ENCODE measurements at places on chromosomes 6 and 20.

DNA sequence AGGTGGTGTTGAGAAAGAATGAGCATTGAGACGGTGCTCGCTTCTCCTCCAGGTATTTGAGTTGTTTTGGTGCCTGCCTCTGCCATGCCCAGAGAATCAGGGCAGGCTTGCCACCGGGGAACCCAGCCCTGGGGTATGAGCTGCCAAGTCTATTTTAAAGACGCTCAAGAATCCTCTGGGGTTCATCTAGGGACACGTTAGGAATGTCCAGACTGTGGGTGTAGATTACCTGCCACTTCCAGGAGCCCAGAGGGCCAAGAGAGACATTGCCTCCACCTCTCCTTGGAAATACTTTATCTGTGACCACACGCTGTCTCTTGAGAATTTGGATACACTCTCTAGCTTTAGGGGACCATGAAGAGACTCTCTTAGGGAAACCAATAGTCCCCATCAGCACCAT, 28.3 kb downstream of the SAYSD1 start:
- no peak for DNase-seq

DNA sequence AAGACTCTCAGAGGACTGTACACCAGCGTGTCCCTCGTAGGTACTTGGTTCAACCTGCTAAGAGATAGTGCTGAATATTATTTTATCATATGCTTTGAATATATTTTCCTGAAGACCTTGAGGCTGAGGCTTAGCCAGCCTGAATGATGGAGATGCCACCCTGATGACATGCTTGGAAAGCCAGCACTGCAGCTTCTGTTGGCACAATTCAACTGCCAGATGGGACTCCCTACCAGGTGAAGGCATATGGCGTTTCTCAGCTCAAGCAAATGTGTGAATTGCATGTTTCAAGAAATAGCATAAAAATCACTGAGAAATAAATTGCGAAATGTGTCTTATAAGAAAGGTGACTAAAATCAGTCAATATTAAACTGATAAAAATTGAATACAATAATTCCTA, 228.1 kb upstream of the CST7 start:
- DNase-seq = no peak

- DNase-seq = no peak
Measured at GRCh38 chr6:138155443-138155842, 6.3 kb upstream of the ARFGEF3 start.

DNA sequence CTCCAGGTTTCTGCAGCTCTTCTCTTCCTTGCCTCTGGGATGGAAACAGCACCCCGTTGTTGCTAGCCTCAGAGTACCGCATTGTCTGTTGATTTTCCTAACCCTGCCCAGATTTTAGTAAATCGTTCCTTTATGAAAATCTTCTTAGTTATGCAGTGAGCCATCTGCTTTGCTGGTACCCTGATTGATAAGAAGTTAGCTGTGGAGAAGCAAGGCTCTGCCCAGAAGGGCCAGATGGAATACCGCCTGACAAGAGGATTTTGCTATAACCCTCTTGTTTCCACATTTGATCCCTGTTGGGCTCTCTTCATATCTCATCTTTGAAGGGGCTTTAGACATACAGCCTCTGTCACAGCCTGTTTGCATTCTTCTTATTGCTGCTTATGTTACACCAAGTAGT, 229.0 kb downstream of the CDKAL1 start:
- no peak for DNase-seq

DNA sequence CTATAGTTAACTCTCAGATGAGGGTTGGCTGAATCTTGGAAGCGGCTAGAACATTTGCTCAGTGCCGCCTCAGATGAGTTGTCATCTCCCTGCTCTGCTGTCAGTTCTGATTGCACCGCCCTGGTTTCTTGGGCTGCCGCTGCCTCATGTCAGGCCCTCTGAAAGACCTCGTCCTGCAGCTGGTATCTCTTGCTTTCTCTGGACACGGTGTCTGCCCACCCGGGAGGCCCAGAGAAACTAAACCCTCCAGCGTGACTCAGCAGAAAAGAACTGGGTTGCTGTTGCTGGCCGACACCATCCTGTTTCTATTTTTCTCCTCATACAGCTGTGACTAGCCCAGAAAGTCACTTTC, 355.4 kb downstream of the CD83 start:
- no peak for DNase-seq

DNA sequence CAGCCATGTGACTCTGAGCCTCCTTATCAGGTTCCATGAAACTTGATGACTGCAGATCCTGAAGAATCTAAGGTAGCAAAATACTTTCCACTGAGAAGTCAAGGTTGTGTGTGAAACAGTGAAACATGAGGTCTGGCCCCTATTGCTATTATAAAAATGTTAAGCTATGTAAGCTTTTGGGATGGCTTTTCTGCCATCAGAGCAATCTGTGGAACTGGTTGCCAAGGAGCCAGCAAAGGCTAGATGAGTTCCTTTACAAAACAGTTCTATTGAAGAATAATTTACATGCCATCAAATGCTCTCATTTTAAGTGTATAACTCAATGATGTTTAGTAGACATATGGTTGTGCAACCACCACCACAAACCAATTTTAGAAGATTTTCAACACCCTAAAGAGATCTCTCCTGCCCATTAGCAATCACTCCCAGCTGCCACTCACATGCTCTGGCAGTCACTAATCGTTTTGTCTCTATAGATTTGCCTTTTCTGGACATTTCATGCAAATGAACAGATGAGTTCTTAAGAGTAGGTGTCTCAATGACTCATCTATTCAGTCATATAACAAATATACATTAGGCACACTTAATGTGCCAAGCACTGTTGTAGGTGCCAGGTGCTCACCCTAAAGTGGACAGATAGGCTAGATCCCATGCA, 19.9 kb upstream of the MEP1A start:
- no peak for DNase-seq

- DNase-seq = no peak
Measured at GRCh38 chr6:108804956-108805355, 43.3 kb upstream of the ARMC2 start.

DNA sequence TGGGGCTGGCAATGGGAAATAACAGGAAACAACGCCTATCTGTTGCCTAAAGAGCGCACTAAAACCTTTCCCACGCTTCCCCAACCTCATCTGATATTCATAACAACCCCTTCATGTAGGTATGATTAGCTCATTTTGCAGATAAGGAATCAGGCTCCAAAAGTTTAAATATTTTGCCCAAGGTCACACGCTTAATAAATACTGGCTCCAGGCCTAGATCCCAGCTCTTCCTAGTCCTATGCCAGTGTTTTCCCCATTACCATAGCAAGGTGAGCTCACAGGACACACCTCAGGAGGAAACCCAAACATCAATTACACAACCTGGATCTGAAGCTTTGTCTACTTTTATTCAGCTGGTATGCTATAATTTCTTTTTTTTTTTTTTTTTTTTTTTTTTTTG, 19.6 kb downstream of the MBOAT1 start:
- no peak for DNase-seq

DNA sequence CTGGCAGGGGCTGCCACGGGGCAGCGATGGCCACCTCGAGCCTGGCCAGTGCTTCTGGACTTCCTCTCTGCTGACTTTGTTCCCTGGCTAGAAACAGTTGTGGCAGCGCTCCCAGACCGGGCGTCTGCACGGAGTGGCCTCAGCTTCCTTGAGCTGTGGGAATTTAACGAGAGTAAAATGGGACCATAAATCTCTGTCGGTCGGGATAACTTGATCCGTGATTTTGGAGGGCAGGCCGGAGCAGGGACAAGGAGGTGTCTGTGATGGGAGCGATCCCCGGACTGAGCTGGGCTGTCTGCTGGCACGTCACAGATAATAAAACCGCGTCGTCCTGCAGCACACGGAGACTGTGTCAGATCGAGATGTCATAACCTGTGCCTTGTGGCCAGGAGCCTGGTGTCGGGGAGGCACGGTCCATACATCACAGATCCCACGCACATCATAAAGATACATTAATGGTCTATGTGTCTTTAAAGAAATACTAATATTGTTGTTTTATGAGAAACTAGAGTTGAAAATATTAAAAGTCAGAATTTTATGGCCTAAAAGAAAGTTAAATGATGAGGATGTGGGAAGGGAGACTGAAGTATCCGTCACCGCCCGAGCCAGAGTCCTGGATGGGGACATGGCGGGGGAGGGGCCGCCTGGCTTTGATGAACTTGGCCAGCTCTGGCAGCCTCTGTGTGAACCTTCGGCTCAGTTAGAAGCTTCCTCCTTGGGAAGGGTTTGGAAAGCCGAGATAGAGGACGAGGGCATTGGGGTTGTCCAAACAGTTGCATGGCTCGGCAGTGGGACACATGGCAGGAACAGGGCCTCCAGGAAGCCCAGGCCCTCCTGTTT, 6.5 kb upstream of the RBBP8NL start:
- no peak for DNase-seq

GRCh38 chr6:111113336-111114086, 26.2 kb downstream of the SLC16A10 start:
- DNase-seq = peak; percentile 9

DNA sequence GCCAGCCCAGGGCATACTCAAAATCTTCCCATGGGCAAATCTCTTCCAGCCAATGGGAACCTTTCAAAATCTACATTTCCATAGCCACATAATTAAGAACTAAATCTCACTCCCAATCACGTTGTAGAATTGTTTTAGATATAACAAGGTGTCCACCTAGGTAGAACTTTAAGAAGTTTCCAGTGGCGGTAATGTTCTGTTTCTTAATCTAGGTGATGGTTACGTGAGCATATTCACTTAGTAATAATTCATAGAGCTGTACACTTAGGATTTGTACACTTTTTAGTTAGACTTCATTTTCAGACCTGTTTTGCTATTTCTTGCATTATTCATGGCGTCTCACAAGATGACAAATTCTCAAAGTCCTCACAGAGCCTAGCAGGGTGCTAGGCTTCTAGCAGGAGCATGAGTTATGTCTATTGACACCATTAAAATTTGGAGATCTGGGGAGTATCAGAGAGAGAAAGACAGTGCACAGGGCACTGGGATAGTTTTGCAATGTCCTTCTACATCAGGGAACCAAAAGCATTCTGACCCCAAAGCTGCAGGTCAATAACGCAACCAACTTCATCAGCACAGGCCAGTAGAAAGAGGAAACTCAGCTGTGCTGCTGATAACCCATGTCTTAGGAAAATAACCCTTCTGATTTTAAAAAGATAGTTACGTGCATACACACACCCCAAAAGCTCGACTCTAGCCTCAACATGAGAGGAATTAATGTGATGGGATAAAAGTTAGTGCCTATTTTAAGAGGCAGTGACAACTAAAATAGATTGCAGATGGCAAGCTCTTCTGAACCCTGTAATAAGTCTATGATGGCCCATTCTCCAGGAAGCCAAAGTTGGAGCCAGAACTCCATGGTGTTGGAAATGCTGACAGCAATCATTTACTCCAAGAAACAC, 518.1 kb upstream of the JARID2 start:
- no peak for DNase-seq

DNA sequence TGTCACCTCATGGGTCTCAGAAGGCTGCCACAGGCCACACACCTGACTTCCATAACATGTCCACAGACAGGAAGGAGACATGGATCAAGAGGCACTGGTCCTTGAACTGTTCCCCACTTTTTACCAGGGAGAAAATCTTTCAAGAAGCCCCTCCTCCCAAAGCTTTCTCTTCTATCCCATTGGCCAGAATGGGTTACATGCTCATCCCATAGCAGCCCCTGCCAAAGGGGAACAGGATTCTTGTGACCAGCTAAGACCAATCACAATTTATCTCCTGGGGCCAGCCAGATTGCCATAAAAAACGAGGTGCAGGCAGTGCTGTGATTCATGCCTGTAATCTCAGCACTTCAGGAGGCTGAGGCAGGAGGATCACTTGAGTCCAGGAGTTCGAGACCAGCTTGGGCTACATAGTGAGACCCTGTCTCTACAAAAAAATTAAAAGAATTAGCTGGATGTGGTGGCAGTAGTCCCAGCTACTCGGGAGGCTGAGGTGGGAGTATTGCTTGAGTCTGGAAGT, 59.4 kb downstream of the TMEM242 start:
- DNase-seq = no peak

DNA sequence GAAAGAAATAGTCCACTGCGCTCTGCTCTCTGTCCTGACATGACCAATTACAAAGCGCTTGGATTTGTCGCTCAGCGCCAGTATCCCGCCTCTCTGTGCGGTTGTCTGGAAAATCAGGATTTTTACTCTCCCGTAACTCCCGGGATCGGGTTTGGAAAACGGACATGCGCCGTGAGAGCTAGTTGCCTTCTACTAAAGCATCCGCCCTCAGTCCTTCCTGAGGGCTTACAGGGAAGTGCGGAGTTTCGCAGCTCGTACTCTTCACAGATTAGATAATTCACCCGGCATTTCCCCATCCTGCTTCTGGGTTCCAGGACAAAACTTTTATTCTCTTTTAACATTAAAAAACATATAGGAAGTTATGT, 427 bp upstream of the MKKS start:
- peak; percentile 88 for DNase-seq

DNA sequence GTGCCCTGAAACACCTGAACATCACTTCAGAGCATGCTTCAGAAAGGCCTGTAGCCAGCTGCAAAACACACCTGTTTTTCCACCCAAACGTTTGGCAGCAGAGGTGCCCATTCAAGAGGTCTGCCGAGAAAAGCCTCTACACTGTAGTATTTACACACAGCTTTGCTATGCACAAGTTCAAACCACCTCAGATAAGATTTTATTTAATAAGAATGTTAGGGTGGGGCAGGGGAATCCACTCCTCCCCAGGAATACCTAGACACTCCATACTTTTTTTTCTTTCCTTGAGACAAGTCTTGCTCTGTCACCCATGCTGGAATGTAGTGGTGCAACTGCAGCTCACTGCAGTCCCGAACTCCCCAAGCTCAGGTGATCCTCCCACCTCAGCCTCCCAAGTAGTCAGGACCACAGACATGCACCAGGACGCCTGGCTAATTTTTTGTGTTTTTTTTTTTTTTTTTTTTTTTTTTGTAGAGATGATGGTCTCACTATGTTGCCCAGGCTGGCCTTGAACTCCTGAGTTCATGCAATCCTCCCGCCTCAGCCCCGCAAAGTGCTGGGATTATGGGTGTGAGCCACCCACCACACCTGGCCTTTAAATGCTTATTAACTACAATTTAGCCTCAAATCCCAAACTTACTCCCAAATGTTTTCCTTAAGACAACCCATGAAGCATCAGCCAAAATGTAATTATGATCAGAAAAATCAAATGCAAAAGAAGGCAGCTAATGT, 9.7 kb downstream of the MRPL14 start:
- no peak for DNase-seq

GRCh38 chr6:143842461-143842901, 657 bp upstream of the LTV1 start:
- no peak for DNase-seq

- DNase-seq = no peak
Measured at GRCh38 chr20:21554985-21555384, 41.1 kb upstream of the NKX2-2 start.

GRCh38 chr6:86961455-86962200, 24.3 kb downstream of the HTR1E start:
- DNase-seq = peak; percentile 15

- no peak for DNase-seq
Measured at GRCh38 chr20:17644451-17644850, 37.6 kb downstream of the RRBP1 start.

- DNase-seq = no peak
Measured at GRCh38 chr20:48725555-48725991, 102.2 kb downstream of the PREX1 start.

- peak; percentile 8 for DNase-seq
Measured at GRCh38 chr20:18553746-18554145, 13.5 kb upstream of the SMIM26 start.

- peak; percentile 95 for DNase-seq
Measured at GRCh38 chr6:35731414-35731735, 5.5 kb upstream of the ARMC12 start.

GRCh38 chr20:38426006-38426897, 8.9 kb downstream of the SNHG17 start:
- DNase-seq = no peak

- DNase-seq = no peak
Measured at GRCh38 chr6:46584586-46584985, 68.0 kb downstream of the CYP39A1 start.

GRCh38 chr6:919500-919899, 226.6 kb upstream of the EXOC2 start:
- no peak for DNase-seq
